ENCODE measurements at places on chromosomes 4 and X. TPM values are rescaled to one million over a fixed set of nuclear protein-coding genes. Genes with fewer than 3 reads are reported as not detected.

The SPARCL1 gene
- under 0.01 TPM for total RNA-seq

The IL13RA2 gene
- total RNA-seq, result not detected

The HSD17B13 gene
- total RNA-seq, result under 0.01 TPM

The PGAM4 gene
- total RNA-seq, result not detected

The F11 gene
- not detected for total RNA-seq

The TCEAL5 gene
- not detected for total RNA-seq

The MAGEB17 gene
- not detected for total RNA-seq

The CNGA2 gene
- not detected for total RNA-seq

The GAGE2A gene
- not detected for total RNA-seq

The CYSLTR1 gene
- total RNA-seq, result not detected

The PPP3CA gene
- 18.4 TPM for total RNA-seq

The KIT gene
- total RNA-seq, result 0.17 TPM

The F9 gene
- not detected for total RNA-seq

The GTPBP6 gene
- total RNA-seq, result 68.7 TPM

The CLIC2 gene
- total RNA-seq, result not detected

The SSX2B gene
- total RNA-seq, result not detected

The DMRTC1 gene
- not detected for total RNA-seq

The SLC9B1 gene
- not detected for total RNA-seq

The NKX6-1 gene
- 2.7 TPM for total RNA-seq

The PABPC1L2A gene
- not detected for total RNA-seq

The LDB2 gene
- 3.9 TPM for total RNA-seq

The NEUROG2 gene
- not detected for total RNA-seq

The TRIM2 gene
- total RNA-seq, result 21.1 TPM

The ZNF630 gene
- total RNA-seq, result 1.3 TPM

The KIF4A gene
- 17.7 TPM for total RNA-seq

The UCP1 gene
- not detected for total RNA-seq

The NPY1R gene
- total RNA-seq, result not detected

The SORBS2 gene
- total RNA-seq, result 1.3 TPM

The SPANXC gene
- not detected for total RNA-seq

The LONRF3 gene
- total RNA-seq, result 0.15 TPM

The JCHAIN gene
- not detected for total RNA-seq

The GNRHR gene
- total RNA-seq, result not detected

The POLN gene
- 0.59 TPM for total RNA-seq

The PABPC5 gene
- 0.74 TPM for total RNA-seq

The UFSP2 gene
- total RNA-seq, result 25.7 TPM

The PRKG2 gene
- total RNA-seq, result 1.0 TPM
